ENCODE measurements at places on chromosomes 4 and X.
A peak's percentile ranks its signal among the peaks of the same experiment; 100 is the strongest.

- DNase-seq = no peak
These were observed 136.2 kb downstream of the CPZ start for GRCh38 chr4:8728536-8729407.

DNA sequence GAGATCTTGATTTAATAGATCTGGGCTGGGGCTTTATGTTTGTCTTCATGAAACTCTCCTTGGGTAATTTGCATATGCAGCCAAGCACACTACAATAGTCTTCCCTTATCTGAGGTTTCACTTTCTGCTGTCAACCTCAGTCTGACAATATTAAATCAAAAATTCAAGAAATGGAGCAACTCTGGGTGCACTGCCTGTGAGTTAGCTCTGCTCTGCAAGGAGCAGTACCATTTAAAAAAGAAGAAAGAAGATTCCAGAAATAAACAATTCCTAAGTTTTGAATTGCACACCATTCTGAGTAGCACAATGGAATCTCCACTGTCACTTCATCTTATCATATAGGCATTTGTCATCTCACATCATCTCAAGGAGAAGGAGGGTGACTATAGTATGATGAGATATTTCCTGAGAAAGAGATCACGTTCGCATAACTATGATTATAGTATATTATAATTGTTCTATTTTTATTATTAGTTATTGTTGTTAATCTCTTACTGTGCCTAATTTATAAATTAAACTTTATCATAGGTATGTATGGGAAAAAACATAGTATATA is 9.4 kb downstream of the FNIP2 start:
- DNase-seq = peak; percentile 83

DNA sequence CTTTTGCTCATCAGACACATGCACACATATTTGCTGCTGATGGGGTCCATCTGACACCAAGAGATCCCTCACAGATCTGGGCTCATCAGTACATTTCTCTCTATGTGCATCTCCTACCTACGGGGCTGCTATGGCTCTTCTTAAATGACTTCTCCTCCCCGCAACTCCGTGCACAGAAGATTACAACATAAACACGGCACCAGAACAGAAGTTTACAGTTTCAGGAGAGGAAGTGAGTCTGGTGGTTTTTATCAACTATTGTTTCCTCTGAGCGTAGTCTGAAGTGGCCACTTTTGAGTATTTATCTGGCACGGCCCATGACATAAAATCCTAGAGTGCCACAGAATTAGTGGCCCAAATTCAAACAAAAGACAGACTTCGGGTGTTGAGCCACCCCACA is 263.8 kb downstream of the PRDM5 start:
- DNase-seq = no peak

DNA sequence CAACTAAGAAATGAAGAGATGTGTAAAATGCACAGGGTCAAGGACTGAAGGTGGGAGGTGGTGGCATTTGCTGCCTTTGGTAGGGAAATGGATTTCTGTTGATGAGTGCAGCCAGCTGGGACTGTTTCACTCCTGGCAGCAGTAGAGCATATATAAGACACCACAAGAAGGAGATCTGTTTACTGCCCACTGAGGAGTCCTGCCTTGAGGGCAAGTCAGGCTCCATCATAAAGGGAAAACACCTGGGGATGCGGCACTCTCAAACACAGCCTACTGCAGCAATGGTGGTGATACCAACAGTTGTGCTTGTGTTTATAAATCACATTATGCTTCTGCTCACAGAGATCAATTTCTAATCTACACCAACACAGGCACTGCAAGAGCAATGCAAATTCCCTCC is 222.1 kb downstream of the TACR3 start:
- DNase-seq = no peak

DNA sequence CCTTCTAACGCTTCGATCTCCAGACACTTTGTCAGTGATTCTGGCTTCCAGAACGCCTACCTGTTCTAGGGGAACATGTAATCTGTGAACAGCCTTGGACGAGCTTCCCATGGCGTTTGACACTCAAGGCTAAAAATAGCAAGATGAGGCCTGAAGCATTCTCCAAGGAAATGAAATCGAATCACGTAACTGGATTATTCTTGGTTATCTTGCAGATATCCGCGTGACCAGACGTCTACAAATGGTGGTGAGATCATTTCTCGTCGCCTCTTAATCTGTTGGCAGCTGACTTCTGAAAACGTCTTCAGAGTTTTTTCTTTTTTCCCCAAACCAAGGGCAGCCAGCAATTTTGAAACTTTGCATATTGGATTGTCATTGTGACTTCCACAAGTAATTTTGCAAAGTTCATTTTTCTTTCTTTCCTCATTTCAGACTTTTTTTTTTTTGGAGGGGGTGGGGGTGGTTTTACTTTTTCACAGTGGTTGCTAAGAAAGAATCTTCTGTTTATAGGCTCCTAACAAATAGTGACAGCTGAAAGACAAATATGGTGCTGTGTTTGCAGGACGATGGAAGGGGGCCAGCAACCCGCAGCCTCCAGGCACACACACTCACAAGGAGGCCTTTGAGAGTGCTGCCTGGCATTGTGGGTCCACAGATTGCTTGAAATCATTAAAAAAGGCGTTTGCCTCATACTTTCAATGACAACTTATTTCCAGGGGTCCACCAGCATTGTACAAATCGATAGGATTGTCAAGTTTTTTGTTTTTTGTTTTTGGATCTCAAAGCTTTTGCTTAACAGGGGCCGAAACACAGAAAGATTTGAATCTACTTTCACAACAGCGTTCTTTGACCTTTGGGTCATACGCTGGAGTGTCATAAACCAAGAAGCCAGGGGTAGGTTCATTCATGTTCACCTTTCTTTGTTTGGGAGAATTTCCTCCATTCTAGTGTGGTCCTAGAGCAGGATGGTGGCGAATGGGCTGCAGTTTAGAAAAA is 32.4 kb upstream of the PDLIM3 start:
- no peak for DNase-seq

- DNase-seq = no peak
These were observed 242.3 kb upstream of the KCNIP4 start for GRCh38 chr4:22190855-22191254.

DNA sequence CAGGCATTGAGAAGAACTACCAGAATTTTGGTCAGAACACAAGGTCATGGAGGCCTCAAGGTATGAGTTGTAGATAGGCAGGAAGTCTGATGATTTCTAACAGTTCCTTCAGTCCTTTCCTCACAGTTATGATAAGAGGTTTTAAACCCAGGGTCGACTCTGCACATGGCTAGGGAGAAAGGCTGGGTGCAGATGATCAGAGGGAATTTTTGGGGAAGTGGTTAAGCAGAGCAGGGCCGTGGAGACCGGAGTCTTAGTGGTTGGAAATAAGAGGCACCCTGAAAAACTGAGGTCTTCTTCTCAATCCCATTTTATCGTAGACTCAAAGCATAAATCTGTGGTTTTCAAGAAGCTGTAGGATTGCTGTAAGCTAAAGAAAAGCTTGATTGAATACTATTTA is 118.5 kb upstream of the ANK2 start:
- no peak for DNase-seq

GRCh38 chrX:52378870-52379269 is 10.0 kb downstream of the XAGE2 start:
- DNase-seq = no peak

DNA sequence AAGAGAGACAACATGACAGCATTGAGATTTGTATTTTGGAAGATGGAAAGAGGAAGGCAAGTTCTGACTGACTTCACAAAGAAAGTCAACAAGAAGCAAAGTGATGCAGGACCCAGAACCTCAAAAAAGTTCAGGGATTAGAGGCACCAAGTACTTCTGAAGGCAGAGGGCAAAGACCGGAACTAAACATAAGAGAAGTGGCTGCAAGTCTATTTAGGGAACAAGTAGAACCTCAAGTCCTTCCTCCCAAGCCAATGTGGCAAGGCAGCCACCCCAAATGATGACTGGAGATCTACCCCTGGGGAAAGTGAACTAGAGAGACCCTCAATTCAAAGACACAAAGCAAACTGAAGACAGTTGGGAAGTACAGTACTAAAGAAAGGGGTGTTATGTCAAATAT is 46.6 kb downstream of the SLC39A8 start:
- no peak for DNase-seq

- DNase-seq = no peak
These were observed 53.0 kb downstream of the PTCHD1 start for GRCh38 chrX:23387550-23388184.

DNA sequence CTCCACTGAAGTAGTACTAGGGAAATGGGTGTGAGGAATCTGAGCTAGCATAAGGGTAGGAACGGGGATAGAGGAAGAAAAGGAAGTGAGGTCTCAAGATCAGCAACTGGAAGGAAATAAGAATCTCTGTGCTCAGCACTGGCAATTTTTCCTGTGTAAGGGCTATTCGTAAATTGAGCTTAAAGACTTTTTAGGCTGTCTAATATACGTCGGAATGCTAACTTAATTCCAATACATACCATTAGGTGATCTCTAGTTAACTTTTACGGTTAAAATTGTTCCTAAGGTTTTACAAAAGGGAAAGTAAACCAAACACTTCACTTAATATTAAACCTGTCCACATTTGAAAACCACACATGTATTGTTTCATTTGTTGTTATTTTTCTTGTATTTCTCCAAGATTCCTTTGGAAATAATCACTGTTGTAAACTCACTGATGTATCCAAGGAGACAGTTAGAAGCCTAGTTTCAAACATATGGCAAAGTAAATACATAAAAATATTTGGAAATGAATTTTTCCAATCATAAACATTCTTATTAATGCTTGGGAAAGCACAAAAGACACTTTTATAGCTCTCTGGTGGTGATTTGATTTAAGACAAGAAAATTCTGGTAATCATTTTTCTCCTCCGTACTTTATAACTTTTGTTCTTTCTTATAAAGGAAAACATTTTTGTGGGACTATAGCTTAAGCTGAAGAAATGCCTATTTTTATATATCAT is 28.1 kb upstream of the HPGDS start:
- no peak for DNase-seq

- DNase-seq = no peak
These were observed 33.9 kb downstream of the KLHL15 start for GRCh38 chrX:23993012-23993633.

- DNase-seq = no peak
These were observed 4.9 kb downstream of the ELF2 start for GRCh38 chr4:139171876-139172691.

GRCh38 chr4:35734381-35735098 is 509.8 kb downstream of the ARAP2 start:
- DNase-seq = no peak

DNA sequence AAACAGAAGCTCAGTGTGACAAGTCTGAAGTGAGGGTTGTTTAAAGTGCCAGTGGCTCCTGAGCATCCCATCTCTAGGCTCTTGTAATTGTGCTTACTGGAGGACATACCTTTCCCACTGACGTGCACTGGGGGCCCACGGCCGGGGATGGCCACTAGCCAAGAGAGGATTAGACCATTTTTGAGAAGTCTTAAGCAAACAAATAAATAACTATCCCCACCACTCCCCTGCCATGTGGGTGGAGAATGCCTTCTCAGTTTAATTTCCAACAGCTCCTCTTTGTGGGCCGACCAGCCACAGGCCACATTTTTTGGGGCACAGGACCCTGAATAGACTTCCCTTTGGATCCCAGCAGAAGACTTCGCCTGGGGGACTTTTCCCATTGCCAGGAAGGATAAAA is 125.0 kb upstream of the MSX1 start:
- DNase-seq = no peak

DNA sequence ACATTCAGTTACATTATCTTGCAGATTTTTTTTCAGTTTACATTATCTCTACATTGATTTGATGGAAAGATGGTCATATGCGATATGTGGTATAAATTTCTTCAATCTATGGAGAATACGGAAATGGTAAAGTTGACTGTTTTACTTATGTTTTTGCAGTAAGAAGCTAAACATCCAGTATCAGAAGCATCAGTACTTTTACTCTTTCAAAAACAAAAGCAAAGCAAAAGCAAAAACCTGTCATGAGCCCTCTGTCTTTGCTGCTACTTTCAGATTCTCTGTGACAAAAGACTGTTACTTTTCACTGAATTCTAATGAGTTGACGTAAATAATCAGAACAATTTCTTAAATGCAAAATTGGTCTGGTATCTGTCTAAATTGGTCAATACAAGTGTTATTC is 52.4 kb upstream of the UCP1 start:
- no peak for DNase-seq

DNA sequence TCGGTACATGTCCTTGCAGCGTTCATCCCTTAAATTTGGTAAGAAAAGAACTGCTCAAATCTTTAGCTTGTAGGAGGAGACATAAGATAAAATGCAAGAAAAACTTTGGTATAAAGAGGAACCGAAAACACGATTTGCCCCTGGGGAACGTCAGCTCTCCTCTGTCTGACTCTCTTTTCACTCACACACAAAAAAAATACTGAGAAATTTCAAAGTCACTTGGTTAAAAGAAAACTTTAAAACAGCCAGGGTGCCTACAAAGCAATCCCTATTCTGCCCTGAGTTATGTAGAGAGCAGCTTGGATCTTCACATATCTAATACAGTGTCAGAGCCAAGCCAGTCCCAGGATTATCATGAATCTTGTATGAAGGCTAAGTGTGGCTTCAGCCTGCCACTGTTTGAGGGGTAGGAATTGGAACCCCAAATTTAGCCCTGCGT is 248.5 kb upstream of the CXXC4 start:
- peak; percentile 63 for DNase-seq

- no peak for DNase-seq
These were observed 95.8 kb downstream of the ATXN3L start for GRCh38 chrX:13223868-13224567.

GRCh38 chr4:56684320-56685050 is 3.4 kb upstream of the HOPX start:
- DNase-seq = no peak

GRCh38 chr4:107901213-107901934 is 30.0 kb upstream of the CYP2U1 start:
- DNase-seq = no peak

GRCh38 chrX:154308108-154308946 is 12.7 kb downstream of the TKTL1 start:
- DNase-seq = peak; percentile 49

- no peak for DNase-seq
These were observed 337.8 kb upstream of the NOCT start for GRCh38 chr4:138677748-138678147.

DNA sequence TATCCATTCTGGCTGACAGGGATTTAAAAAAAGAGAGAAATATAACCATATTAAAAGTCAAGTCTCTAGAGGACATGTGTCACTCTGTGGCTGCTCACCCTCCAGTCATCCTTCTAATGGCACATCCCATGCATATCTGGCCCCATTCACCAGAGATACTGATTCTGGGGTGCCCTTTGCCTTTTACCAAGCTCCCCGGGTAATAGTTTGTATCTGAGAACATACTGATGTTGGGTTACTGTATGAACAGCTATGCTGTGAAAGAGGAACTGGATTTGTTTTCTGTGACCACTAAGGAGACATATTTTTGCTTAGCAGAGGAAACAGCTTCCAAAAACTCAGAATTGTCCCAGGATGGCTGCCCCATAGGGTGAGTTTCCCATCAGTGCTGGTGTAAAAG is 56.0 kb downstream of the SAT1 start:
- no peak for DNase-seq

DNA sequence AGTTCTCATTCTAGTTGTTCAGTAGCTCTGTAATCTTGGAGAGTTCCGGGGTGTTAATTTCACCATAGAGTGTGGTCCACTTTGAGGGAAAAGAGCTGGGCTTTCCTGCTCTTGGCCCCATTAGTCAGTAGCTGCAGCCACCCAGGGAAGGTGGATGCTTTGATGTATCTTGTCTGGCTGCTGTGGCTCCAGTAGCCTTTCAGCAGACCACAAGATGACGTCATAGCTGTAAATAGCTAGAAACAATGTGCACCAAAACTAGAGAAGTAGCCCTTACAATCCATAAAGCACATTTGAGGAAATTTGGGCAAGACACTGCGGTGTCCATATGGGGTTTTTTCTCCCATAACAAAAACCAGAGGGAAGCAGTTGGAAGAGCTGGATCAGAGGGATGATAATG is 32.9 kb upstream of the PRPS2 start:
- peak; percentile 25 for DNase-seq

GRCh38 chr4:15695240-15695699 is 7.6 kb upstream of the BST1 start:
- DNase-seq = no peak

Measured in MM.1S (cell line).